ENCODE measurements at places on chromosomes 6 and 20.

DNA sequence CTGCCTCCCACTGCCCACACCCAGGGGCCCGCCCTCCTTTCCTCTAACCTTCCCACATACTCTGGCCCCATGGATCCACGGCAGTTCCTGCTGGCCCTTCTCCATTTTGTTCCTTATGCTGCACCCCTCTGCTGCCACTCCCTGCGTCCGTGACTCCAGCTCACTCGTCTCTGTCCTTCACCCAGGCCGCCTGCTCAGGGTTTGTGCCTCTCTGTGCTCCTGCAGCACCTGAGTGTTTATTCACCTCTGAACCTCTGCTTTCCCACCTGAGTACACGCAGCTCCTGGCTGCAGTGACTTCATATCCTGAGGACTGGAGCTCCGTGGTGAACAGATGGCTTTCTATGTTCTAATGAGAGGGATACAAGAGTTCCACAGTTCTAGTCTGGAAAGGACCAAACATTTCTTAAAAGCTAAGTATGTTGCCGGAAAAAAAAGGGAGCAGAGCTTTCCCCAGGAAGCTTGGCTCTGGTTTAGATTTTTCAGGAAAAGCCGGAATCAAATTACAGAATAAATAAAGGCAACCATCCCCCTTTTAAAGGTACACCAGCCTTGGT lies 1.5 kb upstream of the GNRH2 start:
- DNase-seq, result no peak

- no peak for DNase-seq
These were observed 192.6 kb upstream of the SALL4 start for GRCh38 chr20:51994751-51995417.

DNA sequence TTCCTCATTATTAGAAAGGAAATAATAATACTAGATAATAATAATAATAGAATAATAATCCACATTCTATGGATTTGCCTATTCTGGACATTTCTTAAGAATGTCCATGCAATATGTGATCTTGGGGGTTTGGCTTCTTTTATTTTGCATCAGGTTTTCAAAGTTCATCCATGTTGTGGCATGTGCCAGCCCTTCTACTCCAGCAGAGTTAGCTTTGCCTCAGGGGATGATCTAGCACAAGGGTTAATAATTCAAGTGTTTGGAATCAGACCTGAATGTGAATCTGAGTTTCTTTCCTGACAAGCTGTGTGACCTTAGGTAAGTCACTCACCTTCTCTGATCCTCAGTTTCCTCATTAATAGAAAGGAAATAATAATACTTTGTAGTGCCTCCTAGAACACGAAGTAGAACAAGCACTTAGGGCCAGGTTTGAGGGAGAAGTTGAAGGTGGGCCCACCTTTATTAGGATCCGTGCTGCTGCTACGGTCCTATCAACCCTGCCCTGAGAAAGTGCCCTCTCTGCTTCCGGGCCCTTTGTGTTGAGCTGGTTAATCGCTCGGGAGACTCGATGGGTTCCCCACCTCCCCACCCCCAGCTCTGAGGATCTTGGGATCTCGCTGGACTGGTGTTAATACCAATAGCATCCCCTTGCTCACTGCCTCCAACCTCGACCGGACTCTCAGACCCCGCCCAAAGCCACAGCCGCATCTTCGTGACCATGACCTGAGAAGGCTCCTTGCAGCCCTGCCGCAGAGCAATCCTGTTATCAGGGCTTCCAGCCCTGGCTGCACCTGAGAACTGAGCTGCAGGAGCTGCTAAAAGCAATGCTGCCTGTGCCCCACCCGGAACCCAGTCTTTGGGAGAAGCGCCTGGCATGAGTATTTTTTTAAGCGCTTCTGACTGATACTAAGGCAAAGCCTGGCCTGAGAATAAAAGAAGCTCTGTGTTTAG lies 26.9 kb downstream of the RBM38 start:
- DNase-seq, result no peak

- no peak for DNase-seq
These were observed 33.4 kb downstream of the DHX35 start for GRCh38 chr20:38995536-38996044.

- no peak for DNase-seq
These were observed 2.8 kb upstream of the NEU1 start for GRCh38 chr6:31865205-31866118.

DNA sequence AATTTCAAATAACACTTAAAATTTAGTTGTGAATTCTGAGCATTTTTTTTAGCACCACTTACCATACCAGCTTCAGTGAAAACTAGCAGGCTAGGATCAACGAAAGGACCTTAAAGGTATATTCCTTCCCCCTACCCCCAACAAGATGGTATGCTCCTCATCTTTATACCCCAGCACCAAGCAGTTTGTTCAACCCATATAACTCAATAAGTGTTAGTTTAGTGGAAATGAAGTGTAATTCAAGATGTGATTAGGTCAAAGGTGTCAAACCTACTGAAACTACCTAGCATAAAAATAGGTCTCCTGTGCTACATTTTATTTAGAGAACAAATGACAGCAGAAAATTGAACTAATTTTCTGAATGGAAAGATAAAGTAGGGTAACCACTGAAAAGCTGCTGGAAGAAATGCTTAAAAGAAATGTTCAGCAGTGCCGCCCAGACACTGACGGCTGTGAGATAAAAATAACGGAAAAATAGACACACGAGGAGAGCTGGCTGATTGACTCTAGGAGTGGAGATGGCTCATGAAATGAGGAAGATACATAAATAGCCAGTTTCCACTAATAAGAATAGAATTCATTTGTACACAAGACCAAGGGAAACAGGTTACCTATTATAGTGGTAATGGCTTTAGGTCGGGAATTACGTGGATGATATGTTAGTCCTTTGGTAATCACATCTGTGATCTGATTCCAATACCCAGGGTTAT lies 94.8 kb downstream of the IPCEF1 start:
- DNase-seq, result no peak

GRCh38 chr20:16007962-16008361 lies 565.3 kb downstream of the KIF16B start:
- no peak for DNase-seq

GRCh38 chr6:154536999-154537398 lies 26.5 kb upstream of the CNKSR3 start:
- no peak for DNase-seq

DNA sequence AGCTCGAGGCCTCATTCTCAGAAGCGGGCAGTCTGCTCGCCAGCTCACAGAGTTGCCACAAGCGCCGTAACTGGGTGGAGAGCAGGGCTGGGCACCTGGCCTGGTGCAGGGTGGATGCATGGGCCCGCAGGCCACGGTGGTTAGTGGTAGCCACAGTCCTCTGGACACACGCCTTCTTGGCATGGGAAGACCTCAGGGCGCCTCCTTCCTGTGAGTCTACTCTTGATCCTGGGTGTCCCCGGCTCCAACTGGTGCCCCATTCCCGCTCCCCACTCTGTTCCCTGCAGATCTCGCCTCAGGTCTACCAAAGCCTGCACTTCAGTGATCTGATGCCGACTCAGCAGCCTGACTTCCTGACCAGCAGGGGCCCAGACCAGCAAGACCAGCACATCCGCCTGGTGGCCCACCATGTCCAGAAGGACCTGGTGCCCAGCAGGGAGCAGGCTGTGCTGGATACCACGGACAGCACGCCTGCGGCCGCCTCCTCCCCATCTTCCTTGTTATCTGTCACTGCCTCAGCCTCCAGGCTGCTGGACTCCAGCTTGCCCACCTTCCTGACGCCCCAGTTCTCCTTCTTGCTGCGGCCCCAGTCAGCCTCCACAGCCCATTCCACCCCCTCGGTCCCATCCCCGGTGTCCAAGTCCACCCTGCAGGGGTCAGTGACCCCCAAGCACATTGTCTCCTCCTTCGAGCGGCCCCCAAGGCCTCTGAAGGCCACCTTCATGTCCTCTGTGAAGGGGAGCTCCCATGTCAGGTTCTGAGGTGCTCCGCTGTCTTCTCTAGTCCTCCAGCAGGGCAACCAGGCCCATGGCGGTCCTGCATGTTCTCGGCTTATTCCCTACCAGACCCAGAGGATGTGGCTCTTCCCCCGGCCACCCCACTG lies 43.1 kb downstream of the SUN5 start:
- no peak for DNase-seq

- no peak for DNase-seq
These were observed 46.6 kb downstream of the NOL4L start for GRCh38 chr20:32538526-32538939.

- DNase-seq, result no peak
These were observed 178.4 kb downstream of the QKI start for GRCh38 chr6:163592872-163593271.

DNA sequence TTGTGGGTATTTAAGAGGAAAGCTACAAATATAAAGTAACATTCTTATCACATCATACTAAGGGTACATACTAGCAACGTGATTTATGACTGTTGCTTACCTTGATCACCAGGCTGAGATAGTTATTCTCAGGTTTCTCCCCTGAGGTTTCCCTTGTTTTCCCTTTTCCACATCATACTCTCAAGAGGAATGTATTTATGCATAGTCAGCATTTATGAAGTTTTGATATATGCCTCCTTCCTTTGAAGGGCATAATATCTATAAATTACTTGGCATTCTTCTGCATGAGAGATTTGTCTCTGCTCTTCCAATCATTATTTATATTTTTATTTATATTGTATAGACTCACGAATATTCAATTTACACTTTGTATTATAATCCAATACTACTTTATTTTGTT lies 726.7 kb upstream of the ADGRB3 start:
- no peak for DNase-seq

DNA sequence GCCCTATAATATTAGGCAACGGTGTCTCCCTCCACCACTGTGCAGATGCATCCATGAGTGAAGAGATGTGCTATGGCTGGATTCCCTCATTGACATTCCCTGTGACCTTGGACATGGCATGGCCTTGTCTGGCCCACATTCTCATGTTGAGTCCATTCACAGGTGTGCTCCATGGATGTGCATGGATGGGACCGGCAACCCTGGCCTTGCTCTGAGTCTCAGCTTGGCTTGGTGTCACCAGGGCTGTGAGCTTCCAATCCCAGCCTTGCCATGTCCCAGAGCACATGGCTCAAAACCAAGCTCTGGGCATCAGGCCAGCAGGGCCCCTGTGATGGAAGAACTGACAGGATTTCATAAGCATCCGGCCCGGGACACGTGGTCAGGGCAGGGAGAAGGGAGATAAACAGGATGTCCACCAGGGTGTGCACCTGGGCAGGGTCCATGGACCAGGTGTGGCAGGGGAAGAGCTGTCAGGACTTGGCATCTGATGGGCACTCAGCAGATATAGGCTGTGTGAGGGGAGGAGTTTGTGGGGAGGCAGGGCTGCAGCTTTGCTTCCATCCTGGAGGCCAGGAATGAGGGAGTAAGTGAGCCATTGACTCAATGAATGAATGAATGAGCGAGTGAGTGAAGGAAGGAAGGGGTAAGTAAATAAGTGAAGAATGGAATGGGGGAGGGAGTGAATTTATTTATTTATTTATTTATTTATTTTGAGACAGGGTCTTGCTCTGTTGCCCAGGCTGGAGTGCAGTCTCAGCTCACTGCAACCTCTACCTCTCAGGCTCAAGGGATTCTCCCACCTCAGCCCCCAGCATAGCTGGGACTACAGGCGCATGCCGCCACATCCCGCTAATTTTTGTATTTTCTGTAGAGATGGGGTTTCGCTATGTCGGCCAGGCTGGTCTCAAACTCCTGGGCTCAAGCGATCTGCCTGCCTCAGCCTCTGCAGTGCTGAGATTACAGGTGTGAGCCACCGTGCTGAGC lies 15.7 kb downstream of the NRSN2 start:
- DNase-seq, result no peak

GRCh38 chr20:7497985-7498384 lies 442.3 kb downstream of the HAO1 start:
- DNase-seq, result no peak

- DNase-seq, result no peak
These were observed 233.9 kb downstream of the SAMD5 start for GRCh38 chr6:147742440-147742839.

GRCh38 chr20:52060794-52061714 lies 130.5 kb downstream of the ZFP64 start:
- no peak for DNase-seq

DNA sequence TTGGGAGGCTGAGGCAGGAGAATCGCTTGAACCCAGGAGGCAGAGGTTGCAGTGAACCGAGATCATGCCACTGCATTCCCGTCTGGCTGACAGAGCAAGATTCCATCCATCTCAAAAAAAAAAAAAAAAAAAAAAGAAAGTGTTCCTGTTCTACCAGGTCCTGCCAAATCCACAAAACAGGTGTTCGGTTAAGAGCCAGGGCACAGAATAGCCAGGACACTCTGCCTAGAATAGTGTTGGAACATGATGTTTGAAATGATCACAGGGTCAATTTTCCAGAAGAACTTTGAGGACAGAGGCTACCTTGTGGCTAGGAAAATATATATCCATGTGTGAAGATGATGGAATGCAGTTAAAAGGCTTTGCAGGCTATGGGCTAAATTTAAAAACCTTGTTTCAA lies 63.6 kb upstream of the TRAF3IP2 start:
- DNase-seq, result no peak

GRCh38 chr6:33786736-33787135 lies 2.2 kb downstream of the LEMD2 start:
- DNase-seq, result no peak

DNA sequence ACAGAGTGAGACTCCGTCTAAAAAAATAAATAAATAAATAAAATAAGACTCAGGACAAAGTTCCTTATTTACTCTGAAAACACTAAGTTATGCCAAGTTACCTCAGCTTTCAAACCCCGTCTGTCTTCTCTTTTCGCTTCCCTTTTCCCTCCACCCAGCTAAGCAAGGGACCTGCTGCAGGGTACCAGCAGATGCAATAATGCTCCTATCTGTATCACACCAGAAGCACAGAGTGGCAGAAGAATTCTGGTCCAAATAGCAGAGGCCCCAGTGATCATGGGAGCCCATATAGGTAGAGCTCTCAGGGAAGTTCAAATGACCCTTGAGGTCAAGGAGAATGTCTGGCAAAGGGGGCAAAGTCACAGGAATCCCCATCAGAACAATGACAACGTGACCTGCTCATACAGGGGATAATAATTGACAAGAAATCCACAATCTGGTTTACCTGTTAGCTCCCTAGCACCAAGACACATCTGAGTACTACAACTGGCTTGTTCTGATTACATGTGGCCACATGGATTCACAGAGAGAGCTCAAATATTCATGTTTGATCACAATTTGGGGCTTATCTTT lies 8.7 kb downstream of the GCM1 start:
- DNase-seq, result no peak
